Left lung (tissue), 14 donors: ENCODE measurements at places on chromosomes 4 and X. TPM values are rescaled to one million over a fixed set of nuclear protein-coding genes. Genes with fewer than 3 reads are reported as not detected.

HOPX gene
- 36.9 TPM for polyA plus RNA-seq

HS6ST2 gene
- polyA plus RNA-seq, result 19.2 TPM

NEIL3 gene
- 7.8 TPM for polyA plus RNA-seq

PARM1 gene
- 54.5 TPM for polyA plus RNA-seq

RNF150 gene
- 15.2 TPM for polyA plus RNA-seq

ZNF157 gene
- polyA plus RNA-seq, result 0.88 TPM

RHOXF2 gene
- polyA plus RNA-seq, result not detected

SMIM20 gene
- polyA plus RNA-seq, result 41.7 TPM

RBMX gene
- polyA plus RNA-seq, result 425 TPM

MAGEB1 gene
- polyA plus RNA-seq, result not detected

DCUN1D4 gene
- 54.6 TPM for polyA plus RNA-seq

TENT5D gene
- polyA plus RNA-seq, result not detected

XAGE2 gene
- polyA plus RNA-seq, result 0.24 TPM

MEPE gene
- 0.70 TPM for polyA plus RNA-seq

ARX gene
- polyA plus RNA-seq, result 0.18 TPM

RPS6KA3 gene
- 42.8 TPM for polyA plus RNA-seq

MAP7D2 gene
- 0.31 TPM for polyA plus RNA-seq

EOLA1 gene
- polyA plus RNA-seq, result 17.6 TPM

CPEB2 gene
- polyA plus RNA-seq, result 11.4 TPM
